ENCODE measurements at places on chromosomes 4 and X. TPM values are rescaled to one million over a fixed set of nuclear protein-coding genes. Genes with fewer than 3 reads are reported as not detected.

Gene HSFX4
- total RNA-seq = not detected

Gene AADAT
- 6.9 TPM for total RNA-seq

Gene OPHN1
- 20.6 TPM for total RNA-seq

Gene CYTL1
- 16.0 TPM for total RNA-seq

Gene GNRHR
- total RNA-seq = not detected

Gene SPATA4
- total RNA-seq = not detected

Gene ENAM
- total RNA-seq = not detected

Gene POU4F2
- total RNA-seq = not detected

Gene PPP1R2C
- not detected for total RNA-seq

Gene NAT8L
- 5.1 TPM for total RNA-seq

Gene AMBN
- not detected for total RNA-seq

Gene GPR82
- total RNA-seq = not detected

Gene GSTCD
- total RNA-seq = 25.1 TPM

Gene ABHD18
- total RNA-seq = 5.9 TPM

Gene BEX1
- 37.1 TPM for total RNA-seq

Gene PGK1
- total RNA-seq = 262 TPM

Gene PRSS12
- 3.7 TPM for total RNA-seq

Gene ACOX3
- total RNA-seq = 21.6 TPM

Gene PAGE1
- total RNA-seq = not detected

Gene BCAP31
- total RNA-seq = 227 TPM

Gene TRO
- 4.8 TPM for total RNA-seq

Gene AMTN
- total RNA-seq = not detected

Gene VEGFC
- not detected for total RNA-seq

Gene ATP5ME
- total RNA-seq = 177 TPM

Gene CT45A3
- not detected for total RNA-seq

Gene SRPK3
- total RNA-seq = under 0.01 TPM

Gene SRPX
- total RNA-seq = 226 TPM

Gene USP17L29
- total RNA-seq = not detected

Gene TIMM8A
- total RNA-seq = 5.8 TPM

Gene SORCS2
- total RNA-seq = 0.46 TPM

Gene FAM47E
- 0.34 TPM for total RNA-seq

Gene WDR1
- 303 TPM for total RNA-seq

Gene BEX4
- 18.2 TPM for total RNA-seq

Gene PRICKLE3
- 15.4 TPM for total RNA-seq

Gene MOSPD2
- 60.3 TPM for total RNA-seq

Gene CENPVL1
- total RNA-seq = not detected

Gene KLHL8
- 12.7 TPM for total RNA-seq

Gene MAGEA12
- total RNA-seq = not detected

Gene DRD5
- not detected for total RNA-seq

Gene DCHS2
- total RNA-seq = not detected

Gene GAGE12F
- not detected for total RNA-seq

Gene BEX2
- total RNA-seq = 2.0 TPM

Gene CSAG3
- not detected for total RNA-seq

Gene S100G
- not detected for total RNA-seq

Gene CCSER1
- total RNA-seq = 0.33 TPM

Gene GABRQ
- not detected for total RNA-seq

Gene MAGEA1
- total RNA-seq = not detected

Gene ARL9
- 2.4 TPM for total RNA-seq

Gene ADH1A
- total RNA-seq = not detected

Gene VCX2
- total RNA-seq = not detected

Gene SPOCK3
- not detected for total RNA-seq

Gene TGIF2LX
- total RNA-seq = not detected

Gene MAGEB2
- not detected for total RNA-seq

Gene PPEF2
- not detected for total RNA-seq

Gene FAM149A
- total RNA-seq = 8.3 TPM

All from melanocyte of skin (primary cell).